ENCODE measurements at places on chromosomes 1 and 21.

- no peak for DNase-seq
Observed at GRCh38 chr21:29379517-29380054, 80.9 kb downstream of the BACH1 start.

DNA sequence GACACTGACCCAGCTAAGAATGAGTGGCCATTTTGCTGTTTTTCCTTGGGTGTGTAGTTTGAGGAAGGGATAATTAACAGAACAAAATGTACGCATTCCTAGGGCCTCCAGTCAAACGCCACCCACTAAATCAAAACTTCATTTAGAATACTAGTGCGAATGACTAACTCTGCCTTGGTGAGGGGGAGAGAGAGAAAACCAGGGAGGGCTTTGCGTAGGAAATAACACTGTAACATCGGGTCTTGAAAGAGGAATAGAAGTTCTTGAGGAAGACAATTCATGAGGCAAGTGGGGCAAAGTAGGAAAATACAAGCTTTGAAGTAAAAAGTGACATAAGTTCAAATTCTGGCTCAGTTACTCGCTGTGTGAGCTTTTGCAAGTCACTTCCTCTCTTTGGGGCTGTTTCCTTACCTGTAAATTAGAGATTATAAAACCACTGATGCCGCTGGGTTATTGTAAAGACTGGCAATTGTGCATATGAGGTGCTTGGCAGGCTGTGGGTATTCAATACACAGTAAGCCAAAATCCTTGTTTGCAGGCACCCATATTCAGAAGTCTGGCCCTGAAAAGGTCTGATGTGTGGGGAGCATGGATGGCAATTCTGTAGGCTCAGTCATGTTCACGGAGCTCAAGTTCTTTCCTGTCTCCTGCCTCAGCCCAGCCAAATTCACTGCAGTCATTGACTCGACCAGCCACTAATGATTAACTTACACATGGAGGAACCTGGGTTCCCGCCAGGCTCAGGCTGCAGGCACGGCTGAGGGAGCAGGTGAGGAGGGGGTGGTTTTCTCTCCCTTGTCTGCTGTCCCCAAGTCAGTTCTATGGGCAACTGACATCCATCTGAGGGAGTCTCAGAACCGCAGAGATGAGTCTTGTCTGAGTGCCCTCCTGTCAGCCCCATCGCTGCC is 140.3 kb upstream of the CSF3R start:
- DNase-seq = no peak

DNA sequence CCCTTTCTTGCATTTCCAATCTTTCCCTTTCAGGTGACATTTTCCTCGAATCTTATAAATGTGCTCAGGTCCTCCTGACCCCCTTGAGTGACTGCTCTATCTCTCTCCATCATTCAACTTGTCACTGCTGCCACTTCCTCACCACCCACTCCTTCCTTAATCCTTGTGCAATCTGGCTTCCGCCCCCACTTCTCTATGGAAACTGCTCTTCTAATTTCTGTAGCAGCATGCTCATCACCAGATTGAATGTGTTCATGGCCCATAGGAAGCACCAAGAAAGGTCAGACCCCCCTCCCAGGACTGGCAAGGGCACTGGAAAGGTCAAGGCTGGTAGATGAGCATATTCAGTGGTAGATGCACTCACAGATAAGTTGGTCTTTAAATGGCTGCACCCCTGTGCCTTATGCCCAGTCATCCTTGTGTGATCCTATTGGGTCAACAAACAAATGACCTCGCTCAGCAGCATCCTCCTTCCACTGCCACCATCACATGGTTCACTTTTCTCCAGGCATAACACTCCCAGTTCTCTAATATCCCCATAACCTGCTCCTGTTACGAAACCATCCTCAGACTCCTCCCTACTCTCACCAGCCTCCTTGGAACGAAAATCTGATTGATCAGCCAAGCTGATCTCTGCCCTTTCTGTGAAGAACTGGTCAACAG is 288.5 kb upstream of the POU3F1 start:
- DNase-seq = no peak

DNA sequence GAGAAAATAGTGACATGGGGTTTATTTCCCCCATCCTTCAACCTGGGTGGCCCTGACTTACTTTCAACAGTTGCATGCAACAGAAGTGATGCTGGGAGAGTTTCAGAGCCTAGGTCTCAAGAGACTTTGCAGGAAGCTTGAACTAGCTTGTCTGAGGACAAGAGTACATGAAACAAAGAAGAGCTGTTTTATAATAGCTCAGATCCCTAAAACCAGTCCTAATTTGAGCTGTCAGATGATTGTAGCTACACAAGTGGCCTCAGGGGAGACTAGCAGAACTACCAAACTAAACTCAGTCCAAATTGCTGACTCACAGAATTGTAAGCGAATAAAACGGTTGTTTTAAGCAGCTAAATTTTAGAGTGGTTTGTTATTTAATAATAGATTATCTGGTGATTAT is 17.1 kb downstream of the RC3H1 start:
- no peak for DNase-seq

- DNase-seq = no peak
Observed at GRCh38 chr1:25622531-25622930, 5.9 kb downstream of the MAN1C1 start.

GRCh38 chr1:150473659-150474058 is 13.6 kb upstream of the TARS2 start:
- DNase-seq = no peak

DNA sequence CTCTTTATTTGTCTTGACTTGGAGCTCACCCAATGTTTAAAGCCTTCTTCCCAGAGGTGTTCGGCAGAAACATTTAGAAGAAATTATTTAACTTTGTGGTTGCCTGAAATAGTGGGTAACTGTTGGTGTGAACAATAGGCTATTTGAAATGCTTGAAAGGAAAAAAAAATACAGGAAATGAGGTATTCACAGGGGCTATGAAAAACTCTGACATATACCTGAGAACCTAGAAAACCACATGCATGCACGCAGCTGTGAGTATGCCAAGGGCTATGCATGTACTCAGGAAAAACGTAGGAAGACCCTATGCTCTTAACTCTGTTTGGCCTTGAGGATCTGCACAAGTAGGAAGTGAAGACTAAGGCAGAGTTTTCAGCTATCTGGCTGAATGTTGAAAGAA is 16.4 kb upstream of the RNF186 start:
- DNase-seq = no peak
